GM23338 (cell line): ENCODE measurements at places on chromosomes 11 and 22. TPM values are rescaled to one million over a fixed set of nuclear protein-coding genes. Genes with fewer than 3 reads are reported as not detected.

DNA sequence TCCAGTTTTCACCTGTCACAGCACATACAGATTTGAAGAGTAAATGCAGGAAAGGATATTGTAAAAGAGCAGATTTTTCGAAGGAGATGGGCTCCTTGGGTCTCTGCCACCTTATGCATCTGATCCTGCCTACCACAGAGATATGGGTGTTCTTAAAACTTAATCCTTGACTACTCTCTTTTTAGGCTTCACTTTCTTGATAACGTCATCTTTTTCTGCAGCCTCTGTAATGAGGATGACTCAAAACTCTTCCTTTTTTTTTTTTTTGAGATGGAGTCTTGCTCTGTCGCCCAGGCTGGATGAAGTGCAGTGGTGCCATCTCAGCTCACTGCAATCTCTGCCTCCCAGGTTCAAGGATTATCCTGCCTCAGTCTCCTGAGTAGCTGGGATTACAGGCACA, 7.8 kb downstream of the PRR14L start:
- H3K27ac ChIP-seq: no peak overlapping the region
- peaks cover 10% of the 10 kb centered on the region for H3K36me3 ChIP-seq
- no peak overlapping the region for H3K4me3 ChIP-seq
- H3K4me1 ChIP-seq: peaks cover under 1% of the 10 kb centered on the region; the same call in 1 of the 2 replicates

DNA sequence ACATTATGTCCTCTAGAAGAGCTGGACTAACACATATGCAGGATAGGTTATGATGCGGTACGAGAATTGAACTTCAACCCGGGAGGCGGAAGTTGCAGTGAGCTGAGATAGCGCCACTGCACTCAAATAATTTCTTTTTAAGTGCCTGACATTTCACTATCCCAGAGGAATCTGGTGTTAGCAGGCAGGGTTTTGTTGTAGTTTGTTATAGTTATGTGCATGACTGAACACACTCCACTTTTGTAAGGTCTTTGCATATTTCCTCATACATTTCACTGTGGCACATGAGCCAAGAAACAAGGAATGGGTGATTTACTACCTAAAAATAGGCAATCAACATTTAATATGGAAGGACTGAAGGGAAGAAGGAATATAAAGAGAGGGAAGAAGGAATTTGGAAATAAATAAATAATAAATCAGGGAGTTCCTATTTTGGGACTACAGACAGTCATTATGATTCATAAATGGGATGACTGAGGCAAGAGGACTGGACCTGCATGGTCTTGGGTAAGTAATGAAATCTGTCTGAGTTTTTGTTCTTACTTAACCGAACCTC, 8.7 kb upstream of the HIPK3 start:
- H3K4me3 ChIP-seq: no peak overlapping the region
- no peak overlapping the region for H3K27ac ChIP-seq
- no peaks in the 10 kb centered on the region for H3K4me1 ChIP-seq
- H3K36me3 ChIP-seq: no peaks in the 10 kb centered on the region
- DNase-seq: no peak

The ASRGL1 gene
- 32.9 and 38.4 TPM in 2 replicates for total RNA-seq

The BAIAP2L2 gene
- total RNA-seq: 3.9 and 5.6 TPM in 2 replicates
